ENCODE measurements at places on chromosomes 5 and 9.
A peak's percentile ranks its signal among the peaks of the same experiment; 100 is the strongest.

GRCh38 chr9:116003397-116003796 is 150.2 kb upstream of the PAPPA start:
- DNase-seq = no peak

DNA sequence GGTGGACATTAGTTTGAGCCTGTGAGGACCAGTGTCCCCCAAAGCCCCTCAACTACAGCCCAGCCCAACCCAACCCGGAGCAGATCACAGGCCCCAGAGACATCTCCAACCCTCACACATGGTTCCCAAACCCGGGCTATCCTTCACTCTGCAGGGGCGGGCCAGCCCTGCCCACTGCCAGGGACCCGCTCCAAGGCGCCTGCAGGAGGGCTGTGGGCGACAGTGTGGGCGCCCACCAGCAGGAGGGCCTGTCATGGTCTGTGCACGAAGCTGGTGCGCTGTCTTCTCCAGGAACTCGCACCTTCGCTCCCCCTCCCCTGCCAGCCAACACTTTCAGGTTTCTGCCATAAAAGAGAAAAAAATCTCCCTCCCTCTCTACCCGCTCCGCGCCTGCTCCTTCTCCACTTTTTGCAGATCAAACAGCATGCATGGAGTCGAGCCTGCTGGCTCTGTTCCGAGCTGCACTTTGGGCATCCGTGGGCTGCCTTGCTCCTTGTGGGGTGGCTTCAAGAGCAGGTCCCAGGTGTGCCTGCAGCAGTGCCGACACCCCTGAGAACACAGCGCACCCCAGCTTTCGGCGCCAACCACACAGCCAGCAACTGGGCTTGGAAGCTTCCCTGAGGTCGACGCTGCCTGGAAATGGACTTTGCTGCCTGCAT is 133.7 kb upstream of the PPP1R26 start:
- DNase-seq = no peak

GRCh38 chr5:159310511-159310910 is 19.8 kb downstream of the IL12B start:
- DNase-seq = peak; percentile 13

- no peak for DNase-seq
These were observed 203.9 kb downstream of the PCSK1 start for GRCh38 chr5:96229188-96229587.

- DNase-seq = no peak
These were observed 162.4 kb downstream of the KCNN2 start for GRCh38 chr5:114524221-114524620.

- DNase-seq = no peak
These were observed 53.3 kb downstream of the PCA3 start for GRCh38 chr9:76817489-76817888.

- no peak for DNase-seq
These were observed 23.1 kb upstream of the CATSPER3 start for GRCh38 chr5:134944630-134945029.

GRCh38 chr5:8828596-8829322 is 717.1 kb downstream of the SEMA5A start:
- no peak for DNase-seq

- no peak for DNase-seq
These were observed 263.7 kb upstream of the KLF9 start for GRCh38 chr9:70678153-70678552.

- DNase-seq = no peak
These were observed 167.8 kb upstream of the TUT7 start for GRCh38 chr9:86521977-86522376.

DNA sequence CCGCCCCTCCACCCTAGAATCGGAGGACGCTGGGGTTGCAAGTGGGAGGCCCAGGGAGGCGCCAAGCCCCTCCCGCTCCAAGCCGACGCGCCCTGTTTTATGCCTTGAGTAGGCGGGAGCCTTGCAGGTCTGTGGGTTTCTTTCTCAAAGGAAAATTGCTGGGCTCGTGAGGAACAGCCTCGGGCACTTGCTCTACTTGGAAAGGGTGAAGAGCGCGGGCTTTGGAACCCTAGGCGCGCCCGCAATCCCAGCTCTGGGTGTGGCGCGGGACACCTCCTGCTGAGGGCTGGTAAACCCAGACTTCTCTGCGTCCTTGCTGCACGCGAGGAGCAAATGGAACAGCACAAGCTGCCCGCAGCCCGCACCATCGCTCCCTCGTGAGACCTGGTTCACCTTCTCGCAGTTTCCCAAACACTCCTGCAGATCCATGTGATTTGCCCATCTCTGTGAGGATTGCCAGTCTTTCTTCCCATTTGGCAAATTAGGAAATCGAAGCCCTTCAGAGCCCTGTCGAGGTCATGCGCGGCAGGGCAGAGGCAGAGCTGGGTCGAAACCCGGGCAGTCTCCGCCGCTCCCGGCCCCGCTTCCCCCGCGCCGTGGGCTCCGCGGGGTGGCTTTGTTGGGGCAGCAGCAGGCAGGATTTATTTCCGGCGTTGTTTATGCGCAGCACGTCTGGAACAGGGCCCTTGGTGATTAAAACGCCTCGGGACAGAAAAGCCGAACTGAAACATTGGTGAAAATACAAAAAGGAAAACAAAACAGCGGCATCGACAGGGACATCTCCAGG is 98.4 kb upstream of the CPLX2 start:
- no peak for DNase-seq

DNA sequence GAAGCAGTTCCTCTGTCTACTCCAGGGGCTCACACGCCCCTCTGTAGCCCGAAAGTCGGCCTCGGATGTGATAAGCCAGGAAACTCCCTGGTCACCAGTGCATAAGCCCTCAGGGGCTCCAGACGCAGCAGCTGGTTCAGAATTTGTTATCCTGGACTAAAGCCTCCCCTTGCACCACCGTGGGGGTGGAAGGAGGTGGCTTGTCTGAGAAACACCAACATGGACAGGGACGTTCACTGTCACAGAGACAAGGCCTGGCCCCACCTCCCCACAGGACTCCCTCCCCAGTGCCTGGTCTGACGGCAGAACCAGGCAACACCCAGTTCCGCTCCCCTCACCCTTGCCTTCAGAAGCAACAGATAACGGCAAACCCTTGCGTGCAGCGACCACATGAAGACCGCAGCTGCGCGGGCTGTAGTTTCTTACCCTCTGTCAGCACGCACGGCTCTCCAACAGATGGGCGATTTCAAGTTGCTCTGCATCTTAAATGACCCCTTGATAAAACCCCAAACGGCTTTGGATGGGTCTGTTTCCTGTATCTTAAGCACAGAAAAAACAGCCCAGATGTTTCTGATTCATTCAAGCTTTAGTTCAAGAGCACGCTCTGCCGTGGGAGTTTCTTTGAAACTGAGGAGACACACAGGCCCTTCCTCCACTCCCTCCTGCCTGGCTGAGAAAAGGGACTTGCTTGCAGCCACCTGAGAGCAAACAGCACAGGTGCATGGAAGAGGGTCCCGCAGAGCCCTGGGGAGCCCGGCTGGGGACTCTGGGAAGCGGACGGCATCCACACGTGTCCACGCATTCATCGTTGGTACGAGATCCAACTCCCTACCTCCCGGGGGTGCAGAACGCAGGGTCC is 44.7 kb upstream of the NKD2 start:
- peak; percentile 80 for DNase-seq

DNA sequence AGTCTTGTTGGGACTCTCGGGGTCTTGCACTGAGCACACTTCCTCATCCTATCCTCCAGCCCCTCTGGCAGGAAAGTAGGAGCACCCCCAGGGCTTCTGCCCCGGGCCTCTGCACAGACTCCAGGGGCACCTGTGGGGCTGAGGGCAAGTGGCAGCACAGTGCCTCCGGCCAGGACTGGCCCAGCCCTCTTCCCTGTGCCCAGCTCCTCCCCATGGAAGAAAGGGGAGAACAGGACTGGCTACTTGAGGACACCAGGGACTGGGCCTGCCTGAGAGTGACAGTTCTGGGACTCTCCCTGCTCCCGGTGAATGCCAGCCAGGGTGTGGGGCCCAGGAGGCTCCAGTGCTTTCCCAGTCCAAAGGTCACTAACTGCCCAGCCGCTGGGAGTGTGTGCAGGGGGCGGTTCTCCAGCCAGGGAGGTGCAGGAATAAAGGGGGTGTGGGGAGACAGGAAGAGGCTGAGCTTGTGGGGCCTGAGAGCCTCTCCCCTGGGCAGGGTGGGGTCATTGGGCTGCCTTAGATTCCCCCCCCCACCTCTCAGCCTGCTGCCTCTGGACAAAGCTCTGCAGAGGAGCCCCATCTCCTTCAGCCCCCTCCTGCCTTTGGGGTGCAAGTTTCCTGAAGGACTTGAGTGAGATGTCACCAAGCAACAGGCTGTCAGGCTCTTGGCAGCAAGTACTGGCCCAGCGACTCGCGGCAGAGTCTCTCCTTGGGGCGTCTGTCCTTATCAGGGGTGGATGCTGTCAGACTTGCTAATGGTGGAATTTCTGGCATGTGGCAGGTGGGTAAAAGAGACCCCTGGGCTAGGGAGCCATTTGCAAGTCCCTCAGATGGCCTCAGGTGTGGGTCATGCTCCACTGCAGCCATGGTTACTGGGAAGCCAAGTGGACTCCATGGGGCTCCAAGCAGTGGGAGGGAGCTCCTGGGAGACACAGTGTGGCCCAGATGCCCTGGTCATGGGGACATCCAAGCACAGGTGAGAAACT is 19.1 kb upstream of the JADE2 start:
- DNase-seq = no peak

- no peak for DNase-seq
These were observed 82.5 kb upstream of the ZNF169 start for GRCh38 chr9:94176608-94177007.

DNA sequence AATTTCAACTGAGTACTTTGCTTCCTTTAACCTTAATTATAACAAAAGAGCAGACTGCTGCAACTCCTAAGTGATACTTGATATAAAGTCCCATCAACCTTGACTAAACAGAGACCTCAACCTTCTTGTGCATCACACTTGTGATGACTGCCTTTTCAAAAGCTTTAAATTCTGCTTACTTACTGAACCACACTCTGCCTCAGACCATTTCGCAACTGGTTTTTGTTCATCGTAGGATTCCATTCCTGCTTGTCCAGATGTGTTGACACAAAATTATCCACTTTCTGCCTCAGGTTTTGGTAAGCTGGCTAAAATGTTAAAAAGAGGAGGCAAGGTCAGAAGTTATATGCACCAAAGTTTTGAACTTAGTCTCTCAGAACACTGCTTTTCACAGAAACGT is 3.5 kb downstream of the BOD1 start:
- no peak for DNase-seq

DNA sequence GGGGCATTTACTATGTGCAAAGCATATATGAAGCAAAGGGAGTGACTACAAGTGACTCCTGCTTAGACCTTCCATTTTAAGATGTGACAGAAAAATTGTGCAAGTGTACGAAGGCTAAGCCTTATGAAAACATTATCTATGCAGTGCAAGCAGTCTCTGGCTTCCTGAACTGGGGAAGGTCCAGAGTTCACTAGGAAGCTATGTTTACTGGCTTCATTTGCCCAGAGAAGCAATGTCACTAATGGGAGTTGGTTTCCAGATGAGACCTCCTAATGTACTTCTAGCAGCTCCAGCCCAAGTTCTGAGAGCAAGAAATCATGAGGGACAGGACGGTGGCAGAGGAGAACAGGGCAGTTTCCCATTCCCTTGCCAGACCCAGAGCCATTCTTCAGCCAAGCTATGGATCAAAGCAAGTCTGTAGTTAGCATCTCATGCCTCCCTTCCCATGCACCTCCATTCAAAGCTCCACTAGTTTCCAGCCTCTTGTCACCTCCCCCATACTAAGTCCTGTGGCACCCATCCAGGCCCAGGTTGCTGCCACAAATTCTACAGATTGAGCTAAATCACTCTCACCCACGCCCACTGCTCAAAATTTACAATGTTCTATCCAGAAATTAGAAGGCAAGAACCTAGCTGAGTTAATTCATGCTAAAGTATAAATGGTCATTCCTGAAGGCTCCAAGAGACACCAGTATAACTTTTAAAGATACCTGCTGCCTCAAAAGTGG is 21.8 kb downstream of the MCTP1 start:
- no peak for DNase-seq

DNA sequence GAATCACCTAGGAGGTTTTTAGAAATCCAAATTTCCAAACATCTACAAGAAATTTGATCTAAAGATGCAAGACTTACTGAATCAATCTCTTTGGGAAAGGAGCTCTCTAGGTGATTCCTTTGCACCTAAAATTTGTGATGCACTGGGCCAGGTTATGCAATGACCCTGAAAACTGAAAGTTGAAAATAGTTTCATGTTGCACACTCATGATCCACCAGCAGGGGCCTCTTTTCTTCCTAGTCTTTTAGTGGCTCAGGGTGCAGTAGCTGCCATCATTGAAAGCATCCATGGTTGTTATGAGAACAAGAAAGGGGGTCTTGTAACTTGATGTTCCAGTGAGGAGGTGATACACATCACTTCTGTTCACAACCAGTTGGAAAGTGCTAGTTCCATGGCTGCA is 486.8 kb downstream of the PSAT1 start:
- no peak for DNase-seq

- DNase-seq = no peak
These were observed 111.2 kb downstream of the STRBP start for GRCh38 chr9:123157221-123157620.

DNA sequence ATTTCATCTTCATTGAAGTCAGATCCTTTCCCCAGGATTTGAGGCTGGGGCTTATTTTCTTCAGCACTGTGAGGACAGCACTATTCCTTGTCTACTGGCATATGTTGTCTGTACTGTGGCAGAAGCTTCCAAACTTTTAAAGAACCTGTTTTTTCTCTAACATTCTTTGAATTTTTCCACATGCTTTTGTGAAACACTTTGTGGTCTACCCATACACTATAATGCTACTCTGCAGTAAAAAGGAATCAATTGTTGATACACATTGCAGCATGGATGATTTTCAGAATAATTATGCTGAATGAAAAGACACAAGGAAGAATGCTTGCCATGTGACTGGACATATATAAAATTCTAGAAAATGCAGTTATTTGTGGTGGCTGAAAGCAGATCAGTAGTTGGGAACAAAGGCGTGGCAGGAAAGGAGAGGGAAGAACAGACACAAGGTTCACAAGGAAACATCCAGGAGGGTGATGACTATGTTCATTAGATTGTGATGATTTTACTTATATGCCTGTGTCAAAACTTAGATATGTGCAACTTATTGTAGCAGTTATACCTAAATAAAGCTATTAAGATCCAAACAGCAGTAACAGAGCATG is 96.8 kb downstream of the WNK2 start:
- DNase-seq = no peak

DNA sequence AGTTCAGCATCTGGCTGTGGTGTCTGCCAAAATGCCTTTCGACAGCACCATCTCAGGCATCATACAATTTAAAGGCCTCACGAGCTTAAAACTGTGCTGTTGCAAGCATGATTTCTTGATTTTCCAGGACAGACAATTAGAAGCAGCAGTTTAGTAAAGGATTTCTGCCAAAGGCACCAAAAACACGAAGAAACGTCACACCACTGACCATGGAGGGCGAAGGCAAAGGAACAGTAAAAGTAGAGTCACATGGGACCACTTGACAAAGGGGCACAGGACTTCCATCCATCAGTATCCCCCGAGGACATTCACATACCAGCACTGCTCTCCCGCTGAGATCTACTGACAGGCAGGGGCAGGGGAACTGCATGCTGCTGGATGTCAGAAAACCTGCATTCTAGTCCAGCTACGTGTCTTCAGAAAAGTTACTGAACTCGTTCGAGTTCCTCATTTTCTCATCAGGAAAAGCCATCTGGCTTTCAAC is 70.4 kb upstream of the FBXW11 start:
- DNase-seq = no peak

GRCh38 chr5:77174526-77174925 is 36.0 kb upstream of the PDE8B start:
- no peak for DNase-seq

GRCh38 chr5:115577741-115578140 is 24.5 kb downstream of the TICAM2 start:
- peak; percentile 84 for DNase-seq

Data from GM12865 (cell line).